Activated CD4-positive, alpha-beta T cell treated with anti-CD3 and anti-CD28 coated beads, Interleukin-2, amount 50 U/mL, for 24 hours (primary cell): ENCODE measurements at places on chromosomes 2 and 18.

DNA sequence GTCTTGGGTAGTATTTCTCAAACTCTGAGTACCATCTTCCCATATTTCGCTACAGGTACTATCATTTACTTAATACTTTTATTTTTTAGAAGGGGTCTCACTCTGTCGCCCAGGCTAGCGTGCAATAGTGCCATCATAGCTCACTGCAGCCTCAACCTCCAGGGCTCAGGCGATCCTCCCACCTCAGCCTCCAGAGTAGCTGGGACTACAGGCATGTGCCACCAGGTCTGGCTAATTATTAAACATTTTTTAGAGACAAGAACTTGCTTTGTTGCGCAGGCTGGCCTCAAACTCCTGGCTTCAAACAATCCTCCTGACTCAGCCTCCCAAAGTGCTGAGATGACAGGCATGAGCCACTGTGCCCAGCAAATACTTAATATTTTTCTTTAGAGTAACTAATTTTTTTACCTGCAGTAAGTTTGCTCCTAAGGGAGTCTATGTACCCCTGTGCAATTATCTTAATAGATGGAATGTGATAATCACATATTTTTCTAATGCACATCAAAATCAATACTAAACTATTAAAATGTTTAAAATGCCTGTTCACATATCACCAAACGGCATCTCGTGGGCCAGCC, 100.6 kb upstream of the ST3GAL5 start:
- DNase-seq = no peak

DNA sequence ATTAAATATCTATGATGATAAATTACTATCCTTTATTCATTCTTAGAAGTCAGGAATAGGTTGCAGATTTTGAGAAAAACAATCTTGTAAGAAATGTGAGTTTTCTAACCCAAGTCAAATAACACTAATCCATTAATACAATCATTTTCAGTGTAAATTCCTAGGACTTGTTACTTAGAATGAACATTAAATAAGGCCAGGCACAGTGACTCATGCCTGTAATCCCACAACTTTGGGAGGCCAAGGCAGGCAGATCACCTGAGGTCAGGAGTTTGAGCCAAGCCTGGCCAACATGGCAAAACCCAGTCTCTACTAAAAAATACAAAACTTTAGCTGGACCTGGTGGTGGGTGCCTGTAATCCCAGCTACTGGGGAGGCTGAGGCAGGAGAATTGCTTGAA, 45.8 kb upstream of the CDKL4 start:
- no peak for DNase-seq

DNA sequence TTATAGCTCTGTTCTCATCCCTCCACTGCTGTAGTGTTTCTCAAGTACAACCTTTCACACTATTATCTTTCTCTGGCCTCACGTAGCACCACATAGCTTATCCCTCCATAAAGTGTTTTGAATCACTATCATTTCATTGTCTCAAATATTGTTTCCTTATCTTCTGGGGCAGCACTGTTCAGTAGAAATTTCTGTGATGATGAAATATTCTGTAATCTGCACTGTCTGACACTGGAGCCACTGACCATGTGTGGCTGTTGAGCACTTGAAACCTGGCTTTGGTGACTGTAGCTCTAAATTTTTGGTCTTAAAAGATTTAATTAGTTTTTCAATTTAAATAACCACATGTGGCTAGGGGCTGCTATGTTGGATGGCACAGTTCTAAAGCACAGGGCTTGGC, 78.9 kb downstream of the CPS1 start:
- DNase-seq = no peak

DNA sequence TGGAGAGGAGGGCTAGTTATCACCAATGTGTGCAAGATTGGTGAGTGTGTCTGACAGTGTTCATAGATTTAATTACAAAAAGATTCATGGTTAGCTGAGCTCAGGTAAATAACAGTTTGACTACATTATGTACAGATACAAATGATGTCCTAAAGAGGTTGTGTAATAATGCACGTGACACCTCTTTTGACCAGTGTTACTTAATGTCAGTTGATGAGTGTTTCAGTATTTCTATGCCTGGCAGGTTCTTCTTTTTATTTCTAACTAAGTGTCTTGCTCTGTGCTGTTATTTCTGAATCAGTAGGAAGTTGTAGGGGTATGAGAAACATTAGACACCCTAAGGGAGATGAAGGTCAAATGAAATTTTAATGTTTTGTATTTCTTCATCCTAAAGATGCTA, 7.9 kb upstream of the INHBB start:
- no peak for DNase-seq

- DNase-seq = no peak
Measured at GRCh38 chr2:56583796-56584315, 400.1 kb downstream of the CCDC85A start.

GRCh38 chr2:42519624-42520023, 25.8 kb upstream of the KCNG3 start:
- DNase-seq = no peak

DNA sequence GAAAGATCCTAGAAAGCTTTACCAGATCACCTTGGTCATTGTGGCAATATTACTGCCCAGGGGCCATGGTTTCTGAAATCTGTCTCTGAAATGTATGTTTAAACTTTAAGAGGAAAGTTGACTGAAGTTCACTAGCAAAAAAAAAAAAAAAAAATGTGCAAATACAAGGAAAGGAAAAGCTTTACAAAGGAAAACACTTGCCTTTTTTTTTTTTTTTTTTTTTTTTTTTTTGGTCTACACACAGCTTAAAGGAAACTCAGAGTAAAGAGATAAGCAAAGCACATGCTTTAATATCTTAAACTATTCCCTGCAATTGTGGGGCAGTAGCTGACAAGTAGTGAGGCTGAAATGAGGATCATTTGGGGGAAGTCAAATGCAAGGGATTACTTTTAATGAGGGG, 174.2 kb upstream of the EPAS1 start:
- no peak for DNase-seq

DNA sequence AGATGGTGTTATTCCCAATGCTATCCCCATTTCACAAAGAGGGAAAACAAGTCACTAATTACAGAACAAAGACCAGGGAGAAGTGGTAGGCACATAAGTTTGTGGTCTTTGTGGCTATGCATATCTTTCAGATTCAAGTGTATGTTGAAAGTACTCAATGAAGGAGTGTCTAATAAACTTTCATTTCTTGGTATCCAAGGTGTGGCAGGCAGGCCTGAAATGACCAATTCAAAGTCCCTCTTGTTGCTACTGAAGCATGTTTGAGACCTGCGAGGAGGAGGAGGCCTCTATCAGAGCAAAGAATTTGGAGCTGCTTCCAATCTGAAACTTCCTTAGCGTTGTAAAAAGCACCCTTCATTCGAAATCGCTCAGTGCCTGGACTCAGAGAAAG, 60.9 kb upstream of the KLF7 start:
- DNase-seq = no peak

GRCh38 chr2:133411101-133411500, 157.2 kb downstream of the NCKAP5 start:
- DNase-seq = no peak

GRCh38 chr2:192090911-192091310, 103.8 kb downstream of the TMEFF2 start:
- DNase-seq = no peak

GRCh38 chr18:28854964-28855363, 678.0 kb upstream of the CDH2 start:
- no peak for DNase-seq

DNA sequence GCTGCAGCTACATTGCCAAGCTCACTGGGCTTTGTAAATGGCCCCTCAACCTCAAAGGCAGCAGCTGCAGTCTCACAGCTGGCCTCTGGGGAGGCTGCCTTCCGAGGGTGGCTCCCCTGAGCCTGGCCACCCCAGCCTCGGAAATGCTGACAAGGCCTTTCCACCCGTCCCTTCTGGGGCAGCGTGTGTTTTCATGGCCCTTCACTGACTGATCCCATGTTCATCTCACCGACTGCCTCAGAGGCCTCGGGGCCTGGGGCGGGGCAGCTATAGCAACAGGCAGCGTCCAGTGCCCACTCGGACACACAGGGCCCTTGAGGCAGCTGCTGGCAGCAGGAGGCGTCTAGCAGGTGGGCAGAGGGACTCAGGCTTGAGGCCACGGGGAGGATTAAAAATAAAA, 149.7 kb downstream of the GLI2 start:
- no peak for DNase-seq

GRCh38 chr18:55908901-55909366, 320.9 kb upstream of the TCF4 start:
- no peak for DNase-seq

DNA sequence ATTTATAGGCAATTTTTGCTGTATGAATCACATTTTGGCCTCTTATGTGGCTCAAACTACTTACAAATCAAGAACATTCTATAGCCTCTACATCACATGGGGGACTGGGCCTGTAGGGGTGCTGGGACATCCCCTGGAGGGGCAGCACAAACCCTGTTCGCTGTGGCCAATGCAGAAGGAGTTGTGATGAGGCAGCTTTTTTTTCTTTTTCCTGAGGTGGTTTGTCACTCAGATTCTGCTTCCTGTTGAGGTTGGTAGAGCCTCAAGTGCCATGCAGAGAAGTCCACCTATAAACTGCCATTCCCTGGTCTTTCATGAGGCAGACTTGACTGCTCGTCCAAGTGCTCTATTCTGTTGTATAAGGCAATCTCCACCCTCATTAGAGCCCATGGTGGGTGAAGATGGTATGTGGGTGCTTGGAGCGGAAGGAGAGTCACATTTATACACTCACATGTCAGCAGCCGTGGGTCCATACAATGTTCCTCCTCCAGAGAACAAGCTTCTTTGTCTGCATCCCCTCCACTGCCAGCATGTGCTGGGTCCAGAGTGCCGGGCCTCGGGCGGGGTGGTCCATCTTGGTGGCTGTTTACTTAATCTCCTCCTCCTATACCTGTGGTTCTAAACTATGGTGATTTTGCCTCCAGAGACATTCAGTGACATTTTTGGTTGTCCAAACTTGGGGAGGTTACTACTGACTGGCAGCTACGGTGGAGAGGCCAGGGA, 120.3 kb downstream of the ACOXL start:
- no peak for DNase-seq

DNA sequence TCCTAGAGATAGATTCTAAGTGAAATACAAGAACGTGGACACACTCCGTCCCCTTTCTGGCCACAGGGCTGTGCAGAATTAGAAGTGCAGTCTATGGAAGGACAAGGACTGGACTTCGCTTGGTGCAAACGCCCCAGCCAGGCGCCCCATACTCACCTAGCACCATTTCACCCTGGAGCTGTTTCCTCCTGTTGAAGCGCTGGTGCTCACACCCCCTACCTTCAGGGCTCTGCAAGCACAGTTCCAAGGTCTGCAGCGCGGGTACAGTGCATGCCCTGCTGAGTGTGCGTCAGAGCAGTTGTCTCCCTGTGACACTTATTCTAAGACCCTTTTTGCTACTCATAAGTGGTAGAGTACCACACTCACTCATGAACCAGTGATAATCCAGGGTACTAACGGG, 3.0 kb downstream of the HPCAL1 start:
- no peak for DNase-seq

- DNase-seq = no peak
Measured at GRCh38 chr2:102172745-102173144, 14.1 kb upstream of the IL1RL2 start.

DNA sequence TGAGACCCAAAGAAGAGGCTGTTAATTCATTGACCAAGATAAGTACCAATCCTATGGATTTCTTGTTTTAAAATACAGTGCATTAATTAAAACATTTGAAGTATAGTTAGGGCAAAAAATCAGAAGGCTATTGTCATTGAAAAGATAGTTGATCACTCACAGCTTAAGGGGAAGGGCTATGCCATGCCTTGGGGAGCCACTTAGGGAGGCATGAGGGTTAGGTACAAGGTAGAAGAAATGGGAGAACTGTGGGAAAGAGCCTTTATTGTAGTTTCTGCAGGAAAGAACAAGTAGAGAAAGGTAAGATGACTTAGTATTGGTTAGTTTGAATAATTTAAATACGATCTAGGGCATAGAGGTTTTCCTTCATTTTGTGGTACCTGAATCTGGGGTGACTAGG, 1285.5 kb upstream of the TMEFF2 start:
- no peak for DNase-seq

DNA sequence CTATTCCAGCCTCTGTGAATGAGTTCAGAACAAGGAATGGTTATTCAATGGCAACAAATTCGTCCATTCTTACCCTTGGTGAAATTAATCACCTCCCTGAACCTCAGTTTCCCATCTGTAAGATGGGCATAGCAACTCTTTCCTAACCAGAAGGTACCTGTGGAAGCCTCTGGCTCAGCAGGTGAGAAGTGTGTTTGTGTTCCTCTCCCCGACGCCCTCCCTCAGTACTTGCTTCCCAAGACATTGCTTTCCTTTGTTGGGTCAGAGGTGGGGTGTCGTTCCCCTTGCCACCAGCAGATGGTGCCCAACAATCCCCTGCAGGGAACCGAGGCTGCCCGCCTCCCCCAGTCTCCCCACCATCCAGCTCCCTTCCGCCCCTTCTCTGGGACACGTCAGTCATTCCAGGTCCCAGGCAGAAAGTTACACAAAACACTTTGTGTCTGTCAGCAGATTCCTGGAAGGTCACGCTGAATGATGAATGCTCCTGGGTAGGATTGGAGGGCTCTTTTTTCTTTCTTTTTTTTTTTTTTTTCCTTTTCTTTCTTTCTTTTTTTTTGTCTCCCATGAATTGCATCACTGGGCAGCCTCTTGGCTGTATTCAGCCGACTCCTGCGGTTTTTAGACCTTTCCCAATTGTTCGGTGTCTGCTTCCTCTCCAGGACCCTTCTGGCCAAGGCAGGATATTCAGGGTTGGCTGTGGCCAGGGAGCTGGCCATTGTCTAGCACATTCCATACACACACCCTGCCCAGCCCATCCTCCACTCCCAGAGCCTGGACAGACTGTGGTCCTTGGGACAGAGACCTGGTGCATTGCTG, 117.3 kb downstream of the LPIN1 start:
- DNase-seq = peak; percentile 70

DNA sequence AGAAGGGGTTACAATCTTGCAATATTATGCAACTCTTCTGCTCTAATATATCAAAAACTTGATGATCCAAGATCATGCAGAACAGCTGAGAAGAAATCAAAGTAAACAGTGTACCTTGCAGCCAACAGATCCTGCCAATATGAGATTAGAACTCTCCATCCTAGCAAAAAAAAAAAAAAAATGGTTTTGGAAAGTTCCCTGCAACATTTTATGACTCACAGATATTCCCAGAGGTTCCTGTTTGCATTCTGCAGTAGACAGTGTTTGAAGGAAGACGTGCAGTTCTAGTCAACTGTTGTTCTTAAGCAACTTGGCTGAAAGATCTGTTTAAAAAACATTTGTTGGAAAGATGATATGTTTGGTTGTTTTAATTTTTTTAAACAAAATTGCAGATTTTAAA, 103.6 kb upstream of the WDR75 start:
- no peak for DNase-seq

GRCh38 chr18:57243624-57244179, 96.8 kb downstream of the BOD1L2 start:
- DNase-seq = no peak

- DNase-seq = no peak
Measured at GRCh38 chr2:140308706-140309105, 1528.5 kb upstream of the NXPH2 start.

- DNase-seq = no peak
Measured at GRCh38 chr2:128607440-128607839, 288.8 kb upstream of the HS6ST1 start.

DNA sequence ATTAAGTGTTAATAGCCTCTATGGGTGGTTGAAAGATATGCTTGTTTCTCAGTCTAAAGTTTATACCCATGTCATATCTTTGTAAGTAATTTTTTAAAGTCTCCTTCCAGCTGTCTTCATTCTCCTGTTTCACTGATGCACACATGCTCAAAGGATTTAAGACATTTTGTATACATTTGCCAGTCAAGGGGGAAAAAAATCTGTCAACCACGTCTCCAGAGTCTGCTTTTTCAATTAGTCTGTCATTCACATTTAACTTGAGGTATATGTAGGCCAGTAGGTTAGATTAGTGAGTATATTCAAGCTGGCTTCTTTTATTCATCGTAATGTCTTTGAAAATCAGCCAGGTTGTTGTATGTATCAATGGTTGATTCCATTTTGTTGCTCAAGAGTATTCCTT, 193.5 kb downstream of the MCFD2 start:
- no peak for DNase-seq
